Naive thymus-derived CD8-positive, alpha-beta T cell (primary cell): ENCODE measurements at places on chromosomes 13 and 19. TPM values are rescaled to one million over a fixed set of nuclear protein-coding genes. Genes with fewer than 3 reads are reported as not detected.

DNA sequence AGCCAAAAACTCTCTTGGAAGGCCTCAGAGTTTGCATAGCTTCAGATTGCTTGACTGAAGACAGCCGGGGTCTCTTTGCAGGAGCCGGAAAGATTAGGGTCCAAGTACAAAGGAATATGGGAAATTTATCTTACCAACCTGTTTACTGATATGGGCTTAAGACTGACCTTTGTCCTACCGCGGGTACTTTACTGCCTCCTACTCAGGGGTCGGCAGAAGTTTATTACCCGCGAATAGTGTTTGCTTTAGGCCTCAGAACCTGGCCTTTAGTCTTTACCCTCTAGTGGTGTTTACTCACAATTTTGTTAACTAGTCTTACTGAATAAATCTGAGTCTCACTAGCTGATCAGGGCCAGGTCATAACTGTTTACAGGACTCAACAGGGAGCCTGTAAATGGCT is 765.4 kb upstream of the SPRY2 start:
- no peak overlapping the region for H3K4me3 ChIP-seq
- H3K27me3 ChIP-seq, result no peaks in the 10 kb centered on the region
- H3K27ac ChIP-seq, result no peak overlapping the region
- H3K36me3 ChIP-seq, result no peaks in the 10 kb centered on the region
- no peak for DNase-seq
- no peaks in the 10 kb centered on the region for H3K4me1 ChIP-seq

DNA sequence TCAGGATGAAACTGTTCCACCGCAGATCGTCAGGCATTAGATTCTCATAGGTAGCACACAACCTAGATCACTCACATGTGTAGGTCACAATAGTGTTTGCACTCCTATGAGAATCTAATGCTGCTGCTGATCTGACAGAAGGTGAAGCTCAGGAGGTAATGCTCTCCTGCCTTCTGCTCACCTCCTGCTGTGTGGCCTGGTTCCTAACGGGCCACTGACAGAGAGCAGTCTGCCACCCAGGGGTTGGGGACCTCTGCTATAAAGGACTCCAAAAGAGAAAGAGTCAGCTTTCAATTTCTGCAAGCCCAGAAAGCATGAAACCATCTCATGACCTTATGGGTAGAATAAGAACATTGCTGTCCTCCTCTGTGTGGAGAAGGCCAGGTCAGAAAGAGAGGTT is 43.5 kb upstream of the PCCA start:
- H3K27ac ChIP-seq, result no peak overlapping the region
- H3K27me3 ChIP-seq, result no peaks in the 10 kb centered on the region
- H3K4me3 ChIP-seq, result no peak overlapping the region
- no peaks in the 10 kb centered on the region for H3K4me1 ChIP-seq

The DACH1 gene
- total RNA-seq, result not detected

The LRG1 gene
- total RNA-seq, result not detected

- no peak for DNase-seq
- peaks cover 4% of the 10 kb centered on the region for H3K27me3 ChIP-seq
- no peak overlapping the region for H3K27ac ChIP-seq
- no peaks in the 10 kb centered on the region for H3K4me1 ChIP-seq
Measured at GRCh38 chr13:31413516-31413915, 213.7 kb downstream of the B3GLCT start.

- peaks cover 2% of the 10 kb centered on the region for H3K27me3 ChIP-seq
- no peak overlapping the region for H3K4me3 ChIP-seq
- no peak overlapping the region for H3K27ac ChIP-seq
- DNase-seq, result no peak
- H3K36me3 ChIP-seq, result no peaks in the 10 kb centered on the region
Measured at GRCh38 chr13:34349091-34349722, 531.3 kb downstream of the RFC3 start.

DNA sequence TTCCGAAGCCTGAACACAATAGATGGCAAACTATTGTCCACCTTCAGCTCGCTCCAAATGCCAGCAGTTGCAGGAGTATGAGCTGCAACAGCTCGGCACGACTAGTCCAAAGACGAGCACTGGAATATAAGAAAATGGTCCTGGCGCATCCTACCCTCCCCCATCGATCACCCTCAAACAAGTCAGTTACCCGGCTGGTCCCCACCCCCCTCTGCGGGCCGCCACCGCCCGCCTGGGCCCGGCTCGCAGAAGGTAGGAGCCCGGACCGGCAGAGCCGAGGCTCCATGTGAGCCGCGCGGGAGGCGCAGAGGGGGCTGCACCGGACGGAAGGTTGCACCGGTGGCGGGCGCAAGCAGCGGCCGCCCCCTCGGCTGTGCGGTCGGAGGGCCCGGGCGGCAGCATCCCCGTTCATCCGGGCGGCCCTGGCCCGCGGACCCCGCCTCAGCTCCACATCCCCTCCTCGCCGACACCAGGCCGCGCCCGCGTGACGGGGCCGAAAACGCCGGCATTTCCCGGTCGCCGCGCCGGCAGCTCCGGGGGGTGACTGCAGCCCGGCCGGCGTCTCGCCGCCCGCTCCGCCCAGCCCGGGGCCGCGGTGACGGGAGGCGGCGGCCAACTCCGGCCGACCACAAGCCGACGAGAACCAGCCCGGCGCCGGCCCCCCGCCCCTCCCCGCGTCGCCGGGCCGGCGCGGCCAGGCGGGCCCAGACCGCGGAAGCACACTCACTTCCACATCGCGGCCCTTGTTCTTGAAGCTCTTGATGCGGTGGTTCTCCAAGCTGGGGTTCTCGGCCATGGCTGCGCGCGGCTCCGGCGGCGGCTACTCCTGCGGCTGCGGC is 552 bp downstream of the KPNA3 start:
- DNase-seq, result peak; percentile 57
- no peaks in the 10 kb centered on the region for H3K36me3 ChIP-seq
- peak overlapping the region; percentile 98 for H3K4me3 ChIP-seq
- H3K27ac ChIP-seq, result peak overlapping the region; percentile 97
